Activated naive CD4-positive, alpha-beta T cell treated with anti-CD3 and anti-CD28 coated beads, Interleukin-2, amount 10 ng/mL, durations not matched to agents 5 hours and 36 hours (primary cell): ENCODE measurements at places on chromosomes 5 and 9. TPM values are rescaled to one million over a fixed set of nuclear protein-coding genes. Genes with fewer than 3 reads are reported as not detected.

The SPINK4 gene
- total RNA-seq, result not detected

The NEK6 gene
- 16.2 TPM for total RNA-seq

The ENTREP1 gene
- total RNA-seq, result not detected

The IFNA2 gene
- total RNA-seq, result not detected

The PTPN3 gene
- not detected for total RNA-seq

The IL13 gene
- 2.7 TPM for total RNA-seq

The TSPAN17 gene
- total RNA-seq, result 48.0 TPM

The CRB2 gene
- total RNA-seq, result not detected

The PCDHB16 gene
- total RNA-seq, result not detected

The RANBP3L gene
- total RNA-seq, result not detected

The HAVCR1 gene
- 4.7 TPM for total RNA-seq

The PHF24 gene
- not detected for total RNA-seq

The PITX1 gene
- total RNA-seq, result not detected

The GLRA1 gene
- not detected for total RNA-seq

The ERCC8 gene
- 8.5 TPM for total RNA-seq

The PLAC8L1 gene
- total RNA-seq, result not detected

The CRHBP gene
- 0.45 TPM for total RNA-seq

The FCN2 gene
- total RNA-seq, result not detected

The PLCXD3 gene
- not detected for total RNA-seq

The MARVELD2 gene
- 0.46 TPM for total RNA-seq

The SLIT3 gene
- total RNA-seq, result not detected

The NR3C1 gene
- total RNA-seq, result 68.2 TPM

The MTMR12 gene
- total RNA-seq, result 22.5 TPM

The ARAP3 gene
- total RNA-seq, result 7.2 TPM

The ADRB2 gene
- total RNA-seq, result 0.83 TPM

The JAKMIP2 gene
- total RNA-seq, result 0.35 TPM

The KCNV2 gene
- not detected for total RNA-seq

The PCDHB13 gene
- not detected for total RNA-seq

The HEMGN gene
- total RNA-seq, result 2.3 TPM

The DNAH5 gene
- total RNA-seq, result not detected

The SLC6A7 gene
- not detected for total RNA-seq

The MSMP gene
- not detected for total RNA-seq

The SLC34A3 gene
- total RNA-seq, result not detected

The AMBP gene
- not detected for total RNA-seq

The CNTLN gene
- 0.53 TPM for total RNA-seq

The OR2V1 gene
- not detected for total RNA-seq

The ANKRD33B gene
- total RNA-seq, result 3.3 TPM

The SGTB gene
- 20.9 TPM for total RNA-seq

The ZNF474 gene
- not detected for total RNA-seq

The TLX3 gene
- not detected for total RNA-seq

The CDX1 gene
- not detected for total RNA-seq

The FCN1 gene
- total RNA-seq, result not detected

The SARDH gene
- 5.2 TPM for total RNA-seq

The DTWD2 gene
- 2.4 TPM for total RNA-seq

The SOHLH1 gene
- not detected for total RNA-seq

The VCAN gene
- total RNA-seq, result 0.05 TPM

The CCDC187 gene
- total RNA-seq, result 0.08 TPM

The IL9 gene
- total RNA-seq, result not detected
